ENCODE measurements at places on chromosomes 12 and 14.
A peak's percentile ranks its signal among the peaks of the same experiment; 100 is the strongest.

DNA sequence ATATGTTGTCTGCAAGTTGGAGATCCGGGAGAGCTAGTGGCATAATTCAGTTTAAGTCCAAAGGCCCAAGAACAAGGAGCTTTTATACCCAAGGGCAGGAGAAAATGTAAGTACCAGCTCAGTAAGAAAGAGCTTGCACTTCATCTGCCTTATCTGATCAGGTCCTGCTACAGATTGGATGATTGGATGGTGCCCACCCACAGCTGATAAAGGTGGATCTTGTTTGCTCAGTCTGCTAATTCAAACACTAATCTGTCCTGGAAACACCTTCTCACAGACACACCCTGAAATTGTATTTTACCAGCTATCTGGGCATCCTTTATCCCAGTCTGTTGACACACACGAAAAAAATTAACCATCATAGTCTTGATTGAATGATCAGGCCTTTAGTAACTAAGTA, 230.7 kb upstream of the SLC16A7 start:
- no peak for DNase-seq

- no peak for DNase-seq
Observed at GRCh38 chr12:25896981-25897380, 61.5 kb upstream of the RASSF8 start.

GRCh38 chr12:28486521-28486920, 296.3 kb downstream of the CCDC91 start:
- no peak for DNase-seq

DNA sequence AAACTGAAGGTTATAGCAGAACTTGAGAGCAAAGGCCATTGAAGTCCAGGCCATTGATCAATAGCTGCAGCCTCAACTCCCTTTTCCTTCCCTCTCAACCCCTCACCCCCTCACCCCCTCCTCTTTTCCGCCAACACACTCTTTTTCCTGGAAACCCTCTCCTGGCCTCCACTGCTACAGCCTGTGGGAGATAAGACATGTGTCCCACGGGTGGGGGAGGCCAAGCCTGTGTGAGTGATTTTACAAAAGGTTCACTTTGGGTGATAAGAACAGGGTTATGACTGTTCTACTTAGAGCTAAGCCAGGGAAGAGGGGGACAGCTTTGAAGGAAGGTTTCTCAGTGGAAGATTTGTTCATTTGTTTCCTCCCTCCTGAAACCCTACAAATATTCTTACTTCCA, 9.2 kb upstream of the FGF23 start:
- DNase-seq = no peak

DNA sequence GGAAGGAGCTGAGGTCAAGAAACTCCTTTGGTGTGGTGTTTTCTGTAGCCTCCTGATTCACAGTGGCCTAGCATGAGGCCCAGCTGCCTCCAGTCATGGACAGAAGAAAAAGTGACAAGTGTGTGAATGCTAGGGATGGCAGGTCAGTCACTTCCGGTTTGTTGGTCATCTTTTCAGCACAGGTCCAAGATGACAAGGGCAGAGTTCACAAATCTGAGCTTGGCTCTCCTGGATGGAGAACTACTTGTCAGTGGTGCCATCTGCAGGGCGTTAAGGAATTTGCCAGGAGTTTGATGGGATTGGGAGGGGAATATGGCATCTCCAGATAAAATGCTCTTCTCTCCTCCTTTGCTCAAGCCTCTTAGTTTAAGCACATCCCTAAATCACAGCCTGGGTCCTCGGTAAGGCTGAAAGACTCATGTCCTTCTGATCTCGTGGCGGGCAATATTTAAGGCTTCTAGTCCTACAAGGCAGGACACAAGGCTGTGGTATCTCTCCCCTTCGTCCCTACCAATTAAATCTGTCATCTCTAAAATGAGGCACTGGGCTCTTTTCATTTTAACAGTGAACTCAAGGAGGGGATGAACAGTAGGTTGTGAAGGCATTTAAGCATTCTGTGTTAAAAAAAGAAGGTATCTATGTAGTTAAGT, 10.0 kb downstream of the TUBA1B start:
- peak; percentile 51 for DNase-seq

DNA sequence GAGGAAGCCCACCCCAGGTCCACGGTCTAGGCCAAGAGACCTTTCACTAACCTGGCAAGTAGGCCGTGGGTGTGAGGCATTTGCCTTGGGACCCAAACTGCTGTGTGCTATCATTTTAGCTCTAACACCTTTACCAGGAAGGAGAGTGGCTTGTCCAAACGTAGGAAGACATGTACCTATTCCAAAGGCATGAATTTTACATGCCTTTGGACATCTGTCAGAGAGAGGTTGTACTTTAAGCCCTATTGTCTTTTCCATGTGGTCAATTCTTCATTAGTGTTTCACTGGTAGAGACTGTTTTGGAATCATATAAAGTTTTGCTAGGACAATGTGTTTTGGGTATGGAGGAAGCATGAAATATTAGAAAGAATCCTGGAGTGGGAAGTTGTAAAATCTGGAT, 148.8 kb downstream of the SLC41A2 start:
- no peak for DNase-seq

DNA sequence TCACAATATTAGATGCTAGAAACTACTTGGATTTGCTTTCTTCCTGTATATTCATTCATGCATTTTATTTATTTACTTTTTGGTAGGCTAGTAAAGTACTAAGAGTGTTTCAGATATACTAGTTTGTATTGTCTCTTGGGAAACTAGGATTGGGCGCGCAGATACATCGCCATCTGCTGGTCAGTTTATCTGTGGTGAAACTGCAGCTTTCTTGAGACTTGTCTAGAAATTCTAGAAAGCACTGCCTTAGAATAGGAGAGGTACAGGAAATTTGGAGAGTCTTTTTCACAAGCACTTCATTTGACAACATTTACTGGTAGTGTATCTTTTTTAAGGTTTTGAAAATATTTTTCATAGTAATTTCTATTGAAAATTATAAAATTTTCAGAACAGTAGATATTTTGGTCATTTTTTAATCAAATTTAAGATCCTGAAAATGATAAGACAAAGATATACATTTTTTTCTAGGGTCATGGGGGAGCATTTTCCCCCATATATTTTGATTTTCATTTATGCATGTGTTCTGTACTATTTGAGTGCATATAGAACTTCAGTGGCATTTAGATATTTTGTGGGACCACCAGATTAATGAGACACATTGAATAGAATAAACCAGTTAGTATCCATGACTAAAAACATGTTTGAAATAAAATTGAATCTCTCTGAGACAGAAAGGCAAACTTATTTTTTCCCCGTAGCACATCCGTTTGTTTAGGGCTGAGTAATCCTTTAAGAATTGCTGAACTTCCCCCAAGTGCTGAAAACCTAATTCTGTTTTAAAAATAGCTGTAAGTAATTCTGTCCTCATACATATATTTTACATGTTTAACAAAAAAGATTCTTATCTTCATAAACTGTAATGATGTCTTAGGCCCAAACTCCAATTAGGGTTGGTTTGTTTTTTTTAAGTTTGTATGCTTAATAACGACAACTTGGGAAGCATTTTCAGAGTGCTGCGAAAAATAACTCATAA, 44.5 kb downstream of the SLC38A6 start:
- DNase-seq = peak; percentile 82

DNA sequence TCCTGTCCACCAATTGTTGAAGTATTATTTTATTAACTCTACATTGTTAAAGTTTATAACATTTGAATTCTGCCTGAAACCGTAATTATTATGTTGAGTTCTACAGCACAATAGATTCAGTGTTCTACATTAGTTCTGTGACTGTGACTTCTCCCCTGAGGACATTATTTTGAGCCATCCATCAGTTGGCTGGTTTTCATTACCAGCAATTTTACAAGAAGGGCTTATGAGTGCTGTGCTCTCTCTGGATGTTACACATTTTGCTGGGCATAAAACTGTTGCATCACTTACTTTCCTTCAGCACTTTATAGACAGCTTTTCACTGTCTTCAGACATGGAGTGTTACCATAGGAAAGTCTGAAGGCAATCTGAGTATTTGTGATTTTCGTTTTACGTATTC, 118.2 kb upstream of the KITLG start:
- DNase-seq = no peak

DNA sequence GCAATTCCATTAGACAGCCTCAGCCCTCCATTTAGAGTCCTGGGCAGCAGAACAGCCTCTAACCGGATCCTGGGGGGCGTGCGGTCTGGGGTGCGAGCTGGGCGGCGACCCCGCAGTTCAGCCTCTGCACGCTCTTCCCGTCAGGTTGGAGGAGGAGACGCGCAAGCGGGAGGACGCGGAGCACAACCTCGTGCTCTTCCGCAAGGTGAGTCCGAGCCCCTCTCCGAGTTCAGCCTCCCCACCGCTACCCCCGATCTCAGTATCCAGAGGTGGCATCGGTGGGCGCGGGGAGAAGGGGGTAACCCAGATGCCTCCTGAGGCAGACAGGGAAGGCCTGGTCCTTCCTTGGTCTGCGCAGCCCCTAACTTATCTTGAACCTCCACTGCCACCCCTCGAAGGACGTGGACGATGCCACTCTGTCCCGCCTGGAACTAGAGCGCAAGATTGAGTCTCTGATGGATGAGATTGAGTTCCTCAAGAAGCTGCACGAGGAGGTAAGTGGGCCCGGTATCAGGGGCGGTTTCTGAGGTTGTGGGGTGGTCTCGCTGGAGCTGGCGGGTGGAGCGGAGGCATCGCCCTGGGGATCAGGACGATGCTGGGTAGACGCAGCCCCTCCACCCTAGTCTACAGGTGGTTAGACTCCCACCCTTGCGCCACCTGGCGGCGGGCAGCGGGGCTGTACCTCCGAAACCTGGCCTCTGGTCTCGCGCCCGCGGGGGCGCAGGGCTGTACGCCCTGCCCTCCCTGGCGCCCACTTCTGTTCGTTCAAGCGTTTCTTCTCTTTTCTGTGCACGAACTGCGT, 1.3 kb downstream of the PRPH start:
- no peak for DNase-seq

- DNase-seq = no peak
Observed at GRCh38 chr12:2857021-2857431, at the start of gene TEX52. Gene TEX52 (minus strand): TSS chr12:2857039. CDS start chr12:2857026, 13 bp downstream.

DNA sequence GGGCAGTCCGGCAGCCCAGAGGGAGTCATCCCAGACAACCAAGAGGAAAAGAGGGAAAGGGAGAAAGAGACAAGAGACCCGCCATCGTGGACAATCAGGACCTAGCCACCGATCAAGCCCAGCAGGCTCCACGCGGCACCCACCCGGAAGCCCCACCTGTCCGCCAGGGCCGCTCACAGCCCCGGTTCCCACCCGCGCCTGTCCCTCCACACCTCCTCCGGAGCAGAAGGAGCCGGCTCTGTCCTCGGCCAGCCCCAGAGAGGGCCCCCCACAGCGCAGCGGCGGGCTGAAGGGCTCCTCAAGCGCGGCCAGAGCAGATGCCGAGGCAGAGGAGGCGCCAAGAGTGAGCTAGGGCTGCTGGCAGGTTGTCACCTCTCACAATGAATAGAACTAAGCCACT, 784.7 kb upstream of the FBXO33 start:
- no peak for DNase-seq

DNA sequence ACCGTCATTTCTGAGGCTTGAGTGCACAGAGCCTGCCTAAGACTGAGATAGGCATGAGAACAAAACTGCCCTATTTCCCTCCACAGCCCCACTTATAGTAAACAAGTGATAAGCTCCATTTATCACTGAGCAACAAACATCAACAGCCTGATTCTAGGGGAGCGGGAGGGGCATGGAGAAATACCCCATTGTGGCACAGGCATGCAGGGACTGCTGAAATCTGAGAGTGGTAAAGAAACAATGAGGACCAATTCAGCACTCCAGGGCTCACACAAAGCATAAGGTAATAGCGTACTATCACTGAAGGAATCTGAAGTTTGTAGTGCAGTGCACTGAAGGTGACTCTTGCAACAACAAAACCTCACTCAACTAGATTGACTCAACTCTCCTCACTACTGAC, 186.7 kb downstream of the ANO2 start:
- no peak for DNase-seq

GRCh38 chr12:66367015-66367667, 64.8 kb downstream of the HELB start:
- DNase-seq = no peak

DNA sequence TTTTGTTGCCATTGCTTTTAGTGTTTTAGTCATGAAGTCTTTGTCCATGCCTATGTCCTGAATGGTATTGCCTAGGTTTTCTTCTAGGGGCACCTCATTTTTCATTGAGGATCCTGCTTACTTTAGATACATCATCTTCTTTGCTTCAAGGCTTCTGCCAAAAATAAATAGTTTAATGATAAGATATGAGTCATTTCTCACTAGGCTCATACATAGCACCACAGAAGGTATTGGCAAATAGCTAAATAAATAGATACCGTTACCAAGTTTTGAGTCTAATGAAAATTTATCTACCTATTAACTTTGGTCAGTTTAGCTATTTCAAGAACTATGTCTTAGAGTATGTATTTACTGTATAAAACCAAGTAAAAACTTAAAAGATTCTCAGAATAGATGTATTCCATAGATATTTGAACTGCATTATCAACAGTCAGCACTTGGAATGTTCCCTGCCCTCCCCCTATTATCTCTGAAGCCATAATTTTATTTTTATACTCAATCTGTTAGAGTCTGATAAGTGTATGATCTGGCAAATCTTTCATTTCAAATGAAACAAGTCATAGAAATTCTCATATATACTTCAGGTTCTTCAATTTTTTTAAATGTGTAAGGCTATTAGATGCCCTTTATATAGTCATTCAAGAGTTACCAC, 310.2 kb downstream of the CCDC91 start:
- peak; percentile 23 for DNase-seq

GRCh38 chr12:91361864-91362263, 179.2 kb upstream of the DCN start:
- peak; percentile 35 for DNase-seq

- DNase-seq = no peak
Observed at GRCh38 chr12:119693511-119693910, 25.6 kb downstream of the PRKAB1 start.

DNA sequence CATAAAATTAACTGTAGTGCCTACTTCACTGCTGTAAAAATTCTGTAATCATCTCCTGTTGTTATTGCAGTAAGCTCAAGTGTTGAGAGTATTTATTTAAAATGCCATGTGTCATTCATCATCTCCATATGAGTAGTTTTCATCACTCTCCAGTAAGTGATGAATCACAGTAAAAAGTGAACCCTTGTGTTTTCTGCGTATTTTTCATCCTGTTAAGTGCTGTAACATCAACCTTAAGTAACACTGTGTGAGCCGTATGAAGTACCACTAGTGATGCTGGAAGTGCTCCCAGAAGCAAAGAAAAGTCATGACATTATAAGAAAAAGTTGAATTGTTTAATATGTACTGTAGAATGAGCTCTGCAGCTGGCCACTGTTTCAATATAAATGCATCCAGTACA, 55.4 kb downstream of the SLCO1B3 start:
- peak; percentile 0 for DNase-seq

GRCh38 chr14:20608383-20609110, 17.4 kb upstream of the RNASE12 start:
- no peak for DNase-seq
